Kidney (tissue), 22 donors: ENCODE measurements at places on chromosomes 12 and 14.

- no peak for DNase-seq
Measured at GRCh38 chr14:90607141-90607540, 209.1 kb downstream of the TTC7B start.

GRCh38 chr14:56896231-56896630 lies 86.0 kb upstream of the OTX2 start:
- DNase-seq: no peak

GRCh38 chr12:54230555-54230954 lies 41.8 kb upstream of the SMUG1 start:
- no peak for DNase-seq

DNA sequence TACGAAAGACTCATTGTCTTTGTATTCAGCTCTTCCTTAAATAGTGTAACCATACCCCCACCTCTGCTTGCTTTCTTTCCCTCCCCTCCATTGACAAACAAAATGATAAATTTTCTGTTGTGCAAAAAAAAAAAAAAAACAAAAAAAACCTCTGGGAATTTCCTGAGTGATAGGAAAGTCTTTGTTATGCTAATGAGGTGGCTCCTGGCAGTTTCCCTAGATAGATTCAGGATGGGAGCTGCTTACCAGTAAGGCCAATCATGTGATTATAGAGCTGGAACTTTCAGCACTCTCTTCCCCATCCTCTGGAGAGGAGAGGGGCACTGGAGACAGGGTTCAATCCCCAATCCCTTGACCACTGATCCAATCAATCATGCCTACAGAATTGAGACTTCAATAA lies 120.5 kb downstream of the NUAK1 start:
- DNase-seq: no peak

DNA sequence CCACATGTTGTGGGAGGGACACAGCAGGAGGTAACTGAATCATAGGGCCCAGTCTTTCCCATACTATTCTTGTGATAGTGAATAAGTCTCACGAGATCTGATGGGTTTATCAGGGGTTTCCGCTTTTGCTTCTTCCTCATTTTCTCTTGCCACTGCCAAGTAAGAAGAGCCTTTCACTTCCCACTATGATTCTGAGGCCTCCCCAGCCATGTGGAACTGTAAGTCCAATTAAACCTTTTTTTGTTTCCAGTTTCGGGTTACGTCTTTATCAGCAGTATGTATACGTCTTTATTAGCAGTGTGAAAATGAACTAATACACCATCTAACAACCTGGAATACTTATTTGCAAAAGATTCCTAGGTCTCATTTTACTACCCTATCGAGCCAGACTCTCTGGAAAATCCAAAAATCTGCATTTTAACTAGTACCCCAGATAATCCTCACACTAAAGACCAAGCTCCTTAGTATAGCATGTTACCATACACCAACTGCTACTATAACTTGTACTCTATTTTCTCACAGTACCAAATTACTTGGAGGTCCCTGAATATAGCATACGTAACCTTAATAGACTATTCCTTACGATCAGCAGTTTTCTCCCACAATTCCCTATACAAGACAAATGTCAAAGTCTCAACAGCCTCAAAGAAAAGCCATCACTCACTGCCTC lies 11.5 kb downstream of the GTF2A1 start:
- no peak for DNase-seq

DNA sequence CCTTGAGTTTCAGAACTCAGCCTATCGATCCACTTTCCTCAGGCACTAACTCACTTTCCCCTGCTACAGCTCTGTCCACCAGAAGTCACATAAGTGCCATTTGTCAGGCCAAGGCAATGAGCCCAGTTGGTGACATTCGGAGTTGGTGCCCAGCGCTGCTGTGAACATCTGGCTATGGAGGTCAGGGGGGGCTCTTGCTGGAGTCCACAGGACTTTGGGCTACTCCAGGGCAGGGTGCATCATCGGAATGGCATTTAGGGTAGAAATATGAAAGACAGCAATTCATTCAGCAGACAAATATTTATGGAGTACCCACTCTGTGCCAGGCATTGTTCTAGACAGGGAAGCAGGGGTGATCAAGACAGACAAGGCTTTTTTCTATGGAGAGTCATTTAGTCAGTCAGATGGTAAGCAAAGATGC lies 1.5 kb upstream of the PPP1CC start:
- DNase-seq: no peak

DNA sequence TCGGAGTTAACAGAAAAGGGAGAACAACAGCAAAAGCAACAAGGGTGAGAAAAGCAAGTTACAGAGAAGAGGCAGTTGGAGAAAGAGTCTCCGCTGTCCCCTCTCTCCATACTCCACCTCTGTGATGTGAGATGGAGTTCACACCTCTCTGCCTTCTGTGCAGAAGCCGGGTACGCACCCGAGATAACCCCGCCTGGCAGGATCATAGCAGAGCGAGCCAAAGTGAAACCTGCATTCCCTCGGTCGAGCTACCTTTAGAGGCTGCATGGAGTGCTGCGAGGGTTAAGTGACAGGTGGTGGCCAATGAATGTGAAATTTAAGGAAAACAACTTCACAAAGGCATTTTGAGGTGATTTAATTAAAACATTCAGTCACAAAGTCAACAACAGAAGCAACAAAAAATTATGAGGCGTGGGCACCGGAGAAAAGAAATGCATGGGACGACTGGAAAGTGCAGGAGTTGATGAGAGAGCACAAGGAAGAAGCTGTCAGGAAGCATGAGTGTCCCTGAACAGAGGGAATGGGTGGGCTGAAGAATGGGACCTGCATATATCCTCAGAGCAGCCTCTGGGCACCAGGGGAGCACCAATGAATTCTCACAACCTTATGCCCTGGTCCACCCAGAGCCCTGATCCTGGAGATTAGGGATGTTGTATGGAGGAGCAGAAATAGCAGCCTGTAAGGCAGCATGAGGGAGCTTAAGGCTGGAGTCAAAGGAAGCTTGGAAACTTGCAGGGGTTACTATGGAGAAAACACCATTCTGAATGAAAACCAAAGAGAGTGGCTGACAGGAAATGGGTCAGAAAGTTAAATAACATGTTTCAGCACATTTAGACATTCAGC lies 208.3 kb downstream of the EMP1 start:
- DNase-seq: peak; percentile 29

- DNase-seq: no peak
Measured at GRCh38 chr12:47112679-47113078, 32.9 kb upstream of the AMIGO2 start.

- DNase-seq: no peak
Measured at GRCh38 chr12:61254225-61254624, 1006.0 kb upstream of the USP15 start.

DNA sequence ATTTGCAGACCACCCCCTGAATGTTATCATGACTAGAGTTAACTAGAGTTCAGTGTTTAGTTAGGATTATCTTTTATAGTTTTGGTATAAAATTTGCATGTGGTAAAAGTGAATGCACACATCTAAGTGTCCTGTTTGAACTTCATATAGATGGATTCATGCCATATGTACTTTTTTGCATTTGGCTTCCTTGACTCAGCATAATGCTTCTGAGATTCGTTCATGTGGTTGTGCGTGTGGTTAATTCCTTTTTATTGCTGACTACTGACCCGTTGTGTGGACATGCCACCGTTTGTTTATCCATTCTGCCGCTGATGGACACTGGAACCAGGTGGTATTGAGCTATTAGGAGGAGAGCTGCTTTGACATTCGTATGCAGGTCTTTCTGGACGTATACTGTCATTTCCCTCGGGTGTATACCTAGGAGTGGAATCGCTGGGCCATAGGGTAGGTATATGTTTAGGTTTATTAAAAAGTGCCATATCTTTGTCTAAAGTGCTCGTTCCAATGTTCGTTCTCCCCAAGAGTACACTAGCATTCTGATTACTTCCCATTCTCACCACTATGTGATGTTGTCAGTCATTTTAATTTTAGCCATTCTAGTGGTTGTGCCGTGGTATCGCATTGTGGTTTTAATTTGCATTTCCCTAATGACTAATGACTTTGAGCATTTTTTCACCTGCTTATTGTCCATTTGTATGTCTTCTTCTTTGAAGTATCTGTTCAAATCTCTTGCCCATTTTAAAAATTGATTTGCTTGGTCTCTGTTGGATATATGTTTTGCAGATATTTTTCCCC lies 37.7 kb downstream of the RIN3 start:
- no peak for DNase-seq

GRCh38 chr14:34043627-34044372 lies 92.9 kb upstream of the EGLN3 start:
- no peak for DNase-seq

DNA sequence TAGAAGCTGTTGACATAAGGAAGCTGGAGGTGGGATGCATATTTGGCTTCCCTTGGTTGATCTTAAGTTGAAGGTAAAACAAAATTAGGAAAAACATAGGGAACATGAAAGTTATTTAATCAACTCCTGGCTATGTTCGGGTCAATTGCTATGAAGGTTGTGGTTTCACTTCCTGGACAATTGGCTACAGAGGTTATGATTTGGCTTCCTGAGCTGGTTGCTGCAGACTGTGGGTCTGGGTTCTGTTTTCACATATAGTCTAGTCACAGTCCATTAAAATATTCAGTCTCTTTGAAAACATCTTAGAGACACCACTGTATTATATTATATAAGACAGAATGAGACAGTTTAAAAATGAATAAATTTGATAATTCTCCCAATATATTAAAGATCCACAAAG lies 895.2 kb upstream of the USP15 start:
- no peak for DNase-seq

GRCh38 chr12:18696971-18697602 lies 40.7 kb downstream of the PLCZ1 start:
- DNase-seq: no peak

DNA sequence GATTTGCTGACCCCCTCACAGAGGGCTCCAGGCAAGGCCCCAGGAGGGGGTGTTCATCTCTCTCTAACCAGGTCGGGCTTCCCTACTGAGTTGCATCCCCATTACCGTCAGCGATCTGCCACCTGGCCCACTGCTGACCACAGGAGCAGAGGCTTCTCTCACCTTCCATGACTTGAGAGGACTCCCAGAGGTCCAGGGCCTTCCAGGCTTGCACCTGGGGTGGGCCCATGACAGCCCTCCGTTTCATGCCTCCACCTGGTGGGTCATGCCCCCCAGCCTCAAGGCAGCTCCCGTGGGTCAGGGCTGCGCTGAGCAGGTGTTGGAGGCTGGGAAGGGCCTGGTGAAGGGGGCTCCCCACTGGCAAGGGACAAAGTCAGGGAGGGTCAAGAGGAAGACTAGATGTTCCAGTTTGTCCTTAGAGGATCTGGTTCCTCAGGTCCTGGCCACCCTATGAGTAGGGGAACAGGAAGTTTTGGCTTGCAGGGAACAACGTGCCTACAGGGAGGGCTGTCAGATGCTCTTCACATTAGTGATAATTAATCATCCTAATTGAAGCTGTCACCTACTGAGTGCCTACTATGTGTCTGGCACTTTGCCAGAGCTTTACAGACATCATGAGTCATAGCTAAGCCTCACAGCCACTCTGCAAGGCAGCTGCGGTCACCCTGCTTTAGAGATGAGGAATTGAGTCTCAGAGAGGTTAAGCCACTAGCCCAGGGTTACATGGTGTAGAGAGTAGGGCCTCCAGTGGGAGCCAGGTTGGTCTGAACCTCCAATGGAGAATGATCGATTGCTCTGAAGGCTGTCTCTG lies 13.8 kb downstream of the NFKBIA start:
- no peak for DNase-seq

GRCh38 chr14:93789228-93790130 lies 1.2 kb upstream of the PRIMA1 start:
- no peak for DNase-seq

GRCh38 chr12:238736-239398 lies 23.8 kb downstream of the SLC6A13 start:
- no peak for DNase-seq

DNA sequence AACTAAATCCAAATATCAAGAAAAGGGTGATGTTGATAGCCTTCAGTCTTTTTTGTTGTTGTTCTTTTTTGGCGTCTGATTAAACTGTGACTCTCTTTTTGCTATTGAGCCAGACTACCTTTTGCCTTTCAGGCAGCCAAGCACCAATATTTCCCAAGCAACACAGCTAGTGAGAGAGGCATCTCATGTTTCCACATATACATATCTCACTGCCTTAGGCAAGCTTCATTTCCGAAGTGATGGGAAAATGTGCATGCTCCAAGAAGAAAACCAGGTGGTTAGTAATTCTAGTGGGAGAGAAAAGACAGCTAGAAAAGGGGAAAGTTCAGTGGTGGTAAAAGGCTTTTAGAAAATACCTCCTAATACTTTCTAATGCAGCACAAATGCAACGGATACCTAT lies 277.7 kb downstream of the TMTC2 start:
- no peak for DNase-seq

GRCh38 chr12:62005615-62006014 lies 254.6 kb upstream of the USP15 start:
- no peak for DNase-seq

- DNase-seq: no peak
Measured at GRCh38 chr14:92967346-92967926, 44.5 kb downstream of the CHGA start.

GRCh38 chr12:131076296-131076695 lies 122.6 kb downstream of the ADGRD1 start:
- DNase-seq: peak; percentile 45

GRCh38 chr14:50823762-50824636 lies 7.0 kb downstream of the NIN start:
- DNase-seq: peak; percentile 15

- DNase-seq: no peak
Measured at GRCh38 chr14:83058068-83058467, 1524.4 kb upstream of the SEL1L start.

- DNase-seq: no peak
Measured at GRCh38 chr12:4135919-4136605, 137.5 kb upstream of the CCND2 start.

DNA sequence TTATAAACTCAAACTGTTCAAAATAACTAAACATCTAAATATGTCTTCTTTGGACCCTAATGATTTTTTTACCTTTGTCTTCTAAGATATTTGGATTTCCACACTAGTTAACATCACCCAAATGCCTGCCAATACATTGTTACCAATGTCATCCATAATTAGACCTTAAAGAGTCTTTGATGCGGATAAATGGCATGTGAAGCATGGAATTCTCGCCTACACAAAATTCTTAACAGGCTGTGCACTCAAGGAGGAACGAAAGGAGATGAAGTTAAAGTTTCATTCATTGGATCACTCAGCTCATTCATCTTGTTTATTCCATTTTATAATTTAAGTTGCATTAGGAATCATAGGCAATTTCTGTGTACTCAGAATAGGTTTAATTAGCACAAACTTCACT lies 219.7 kb downstream of the ACSS3 start:
- no peak for DNase-seq

DNA sequence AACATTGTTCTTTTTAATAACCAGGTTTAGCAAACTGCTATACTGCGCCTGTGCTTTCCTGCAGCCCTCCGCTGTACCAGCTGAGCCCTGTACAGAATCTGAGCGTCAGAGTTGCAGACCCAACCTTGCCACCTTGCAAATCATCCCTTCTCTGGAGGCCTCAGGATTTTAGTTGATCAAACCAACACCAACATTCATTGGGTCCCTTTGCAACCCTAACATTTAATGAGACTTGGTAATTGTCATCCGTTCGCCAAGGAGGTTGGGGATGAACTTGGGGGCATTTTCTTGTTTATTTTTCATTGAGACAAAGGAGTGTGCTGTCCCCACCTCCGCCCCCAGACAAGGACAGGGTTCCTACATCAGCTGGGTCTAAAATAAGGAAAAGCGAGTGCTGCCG lies 2.6 kb upstream of the GSC start:
- no peak for DNase-seq
